Muscle of leg (tissue), 16 donors: ENCODE measurements at places on chromosomes 12 and 14. TPM values are rescaled to one million over a fixed set of nuclear protein-coding genes. Genes with fewer than 3 reads are reported as not detected.

GRCh38 chr12:120754792-120755191, 29.2 kb downstream of the ACADS start:
- no peak for DNase-seq

The OAS3 gene
- total RNA-seq, result 4.7 TPM

The DCP1B gene
- 8.3 TPM for total RNA-seq

GRCh38 chr14:58513272-58513671, 85.8 kb downstream of the KIAA0586 start:
- no peak for DNase-seq

GRCh38 chr14:102571043-102571442, 21.4 kb upstream of the RCOR1 start:
- no peak for DNase-seq

DNA sequence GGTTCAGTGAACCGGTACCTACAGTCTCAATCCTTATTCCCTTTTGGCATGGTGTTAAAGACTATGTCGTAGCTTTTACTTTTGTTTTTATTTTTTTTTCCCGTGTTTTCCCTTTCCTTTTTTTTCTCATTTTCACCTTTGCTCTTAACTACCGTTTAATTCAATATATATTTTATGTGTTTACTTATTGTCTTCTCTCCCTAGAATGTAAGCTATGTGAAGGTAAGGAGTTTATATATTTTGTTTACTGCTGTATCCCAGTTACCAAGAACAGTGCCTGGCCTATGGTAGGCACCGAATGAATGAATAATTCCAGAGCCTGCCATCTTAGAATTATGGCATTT, 261 bp upstream of the MLH3 start:
- no peak for DNase-seq

DNA sequence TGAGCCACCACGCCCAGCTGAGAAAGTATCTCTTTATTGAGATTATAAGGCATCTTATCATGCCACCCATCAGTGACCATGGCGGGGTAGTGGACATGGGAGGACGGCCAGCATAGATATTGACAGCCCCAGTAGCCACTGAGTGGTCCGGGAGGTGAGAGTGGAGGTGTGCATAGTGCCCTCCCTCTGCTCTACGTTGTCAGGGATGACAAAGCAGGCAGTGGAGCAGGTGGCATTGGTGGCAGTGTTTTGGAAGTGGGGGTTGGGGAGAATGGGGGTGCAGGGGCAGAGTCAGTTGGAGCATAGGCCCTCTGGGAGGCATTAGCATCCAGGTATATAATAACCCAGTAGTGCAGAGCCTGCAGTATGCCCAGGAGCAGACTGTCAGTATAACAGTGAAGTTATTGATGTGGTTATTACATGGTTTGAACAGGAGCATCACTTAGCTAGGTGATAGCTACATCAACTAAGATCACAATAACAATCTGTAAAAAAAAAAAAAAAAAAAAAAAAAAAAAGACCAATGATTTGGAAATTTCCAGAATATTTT, 41.1 kb downstream of the GNG2 start:
- no peak for DNase-seq

The KRT73 gene
- total RNA-seq, result 0.09 TPM

The RNF34 gene
- 33.7 TPM for total RNA-seq

GRCh38 chr14:49853158-49853477, 530 bp upstream of the NEMF start:
- no peak for DNase-seq

The SLC38A2 gene
- total RNA-seq, result 107 TPM

The PKP2 gene
- total RNA-seq, result 3.1 TPM

- no peak for DNase-seq
Observed at GRCh38 chr12:93442411-93443340, 929 bp upstream of the UBE2N start.

DNA sequence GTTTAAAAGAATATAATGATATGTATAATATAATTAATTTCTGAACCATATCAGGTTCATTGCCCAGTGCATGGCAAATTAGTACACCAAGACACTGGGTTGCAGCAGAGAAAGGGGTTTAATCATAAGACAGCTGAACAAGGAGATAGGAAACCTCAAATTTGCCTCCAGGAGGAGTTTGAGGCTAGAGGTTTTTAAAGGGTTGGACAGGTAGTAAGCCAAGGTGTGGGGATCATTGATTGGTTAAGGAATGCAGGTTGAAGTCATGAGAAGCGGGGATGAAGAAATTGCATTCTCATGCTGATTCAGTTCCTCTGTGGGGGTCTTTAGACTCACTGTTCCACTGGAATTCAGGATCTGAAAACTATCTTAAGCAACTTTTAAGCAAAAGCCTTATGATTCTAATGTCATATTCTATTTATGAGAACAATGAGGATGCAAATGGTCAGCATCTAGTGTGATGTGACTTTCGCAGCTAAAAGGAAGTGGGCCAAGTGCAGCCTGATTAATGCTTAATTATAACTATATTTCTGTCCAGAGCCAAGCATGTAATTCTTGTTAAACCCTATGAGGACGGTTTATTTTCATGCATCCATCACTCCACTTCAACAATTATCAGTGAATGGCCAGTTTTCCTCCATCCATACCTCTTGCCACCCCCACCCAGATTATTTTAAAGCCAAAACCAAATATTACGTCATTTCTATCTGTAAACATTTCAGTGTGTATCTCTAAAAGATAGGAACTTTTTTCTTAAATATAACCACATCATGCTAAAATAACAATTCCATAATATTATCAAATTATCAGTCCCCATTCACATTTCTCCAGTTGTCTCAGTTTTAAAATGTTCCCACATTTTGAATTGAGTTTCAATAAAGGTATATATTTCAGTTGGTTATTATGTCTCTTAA, 14.9 kb downstream of the RNF212B start:
- DNase-seq, result no peak

DNA sequence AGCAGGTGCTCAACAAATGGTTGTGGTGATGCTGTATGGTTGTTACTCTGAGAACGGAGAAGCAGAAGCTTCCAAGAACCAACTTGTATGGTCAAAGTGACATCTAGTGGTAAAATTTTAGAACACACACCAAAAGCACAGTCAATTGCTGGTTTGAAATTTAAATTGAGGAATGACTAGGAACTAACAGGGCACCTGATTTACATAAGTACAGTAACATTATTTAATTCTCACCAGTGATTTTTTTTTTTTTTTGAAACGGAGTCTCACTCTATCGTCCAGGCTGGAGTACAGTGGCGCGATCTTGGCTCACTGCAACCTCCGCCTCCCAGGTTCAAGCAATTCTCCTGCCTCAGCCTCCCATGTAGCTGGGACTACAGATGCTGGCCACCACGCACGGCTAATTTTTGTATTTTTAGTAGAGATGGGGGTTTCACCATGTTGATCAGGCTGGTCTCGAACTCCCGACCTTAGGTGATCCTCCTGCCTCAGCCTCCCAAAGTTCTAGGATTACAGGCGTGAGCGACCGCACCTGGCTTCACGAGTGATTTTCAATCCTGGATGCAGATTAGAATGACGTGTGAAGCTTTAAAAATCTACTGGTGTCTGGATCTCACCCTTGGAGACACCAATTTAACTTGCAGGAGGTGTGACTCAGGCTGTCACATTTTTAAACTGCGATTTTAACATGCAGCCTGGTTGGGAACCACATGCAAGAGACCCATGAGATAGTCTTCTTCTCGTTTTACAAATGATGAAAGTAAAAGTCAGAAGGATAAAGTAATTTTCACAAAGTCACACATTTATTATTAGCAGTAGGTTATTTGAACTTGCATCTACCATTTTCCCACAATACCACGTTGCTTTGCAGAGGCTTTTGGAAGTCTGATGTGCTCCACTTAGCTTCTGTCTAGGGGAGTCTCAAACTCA, 14.1 kb upstream of the NUMB start:
- DNase-seq, result peak; percentile 86

GRCh38 chr12:31342286-31342685, 16.3 kb upstream of the SINHCAF start:
- peak; percentile 58 for DNase-seq

DNA sequence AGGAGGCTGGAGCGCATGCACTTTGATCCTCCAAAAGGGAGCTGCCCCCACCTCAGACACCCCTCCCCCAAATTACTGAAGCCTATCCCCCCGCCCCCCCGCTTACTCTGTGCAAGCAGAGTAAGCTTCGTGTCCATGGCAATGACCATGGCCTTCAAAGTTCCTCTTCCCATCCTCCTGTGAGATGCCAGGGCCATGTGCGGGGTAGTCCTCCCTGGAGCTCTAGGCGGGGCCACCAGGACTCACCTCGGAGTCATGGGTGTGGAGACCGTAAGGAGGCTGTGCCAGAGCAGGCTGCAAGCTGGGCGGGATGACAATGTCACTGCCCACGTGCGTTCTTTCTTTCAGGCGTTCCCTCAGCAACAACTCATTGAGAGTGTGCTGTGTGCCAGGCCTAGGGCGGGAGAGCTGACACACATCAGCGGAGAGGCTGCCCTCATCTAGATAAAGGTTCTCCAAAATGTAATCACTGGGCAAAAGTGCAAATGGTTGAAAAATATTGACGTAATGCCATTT, 66.8 kb downstream of the C14orf132 start:
- DNase-seq, result no peak

DNA sequence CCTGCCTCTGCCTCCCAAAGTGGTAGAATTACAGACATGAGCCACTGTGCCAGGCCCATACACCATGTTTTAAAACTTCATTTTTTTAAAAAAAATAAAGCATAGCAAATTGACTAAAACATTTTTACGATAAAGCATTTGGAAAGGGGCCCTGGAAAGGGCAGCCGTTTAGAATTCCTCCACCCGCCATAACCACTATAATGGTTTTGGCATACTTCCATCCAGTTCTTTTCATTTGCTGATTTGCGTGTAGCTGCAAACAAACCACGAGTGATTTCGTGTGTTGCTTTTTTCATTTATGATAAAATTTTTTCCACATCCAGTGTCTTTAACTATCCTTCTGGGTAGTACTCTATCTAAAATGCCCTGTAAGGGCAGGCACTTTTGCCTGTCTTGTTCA, 91.8 kb upstream of the RIN3 start:
- no peak for DNase-seq

GRCh38 chr12:41940571-41940970, 204.1 kb downstream of the GXYLT1 start:
- no peak for DNase-seq

- DNase-seq, result no peak
Observed at GRCh38 chr14:63515240-63515639, 27.9 kb downstream of the PPP2R5E start.

- no peak for DNase-seq
Observed at GRCh38 chr12:130968611-130969010, 14.9 kb downstream of the ADGRD1 start.

The ADSS1 gene
- 42.3 TPM for total RNA-seq

DNA sequence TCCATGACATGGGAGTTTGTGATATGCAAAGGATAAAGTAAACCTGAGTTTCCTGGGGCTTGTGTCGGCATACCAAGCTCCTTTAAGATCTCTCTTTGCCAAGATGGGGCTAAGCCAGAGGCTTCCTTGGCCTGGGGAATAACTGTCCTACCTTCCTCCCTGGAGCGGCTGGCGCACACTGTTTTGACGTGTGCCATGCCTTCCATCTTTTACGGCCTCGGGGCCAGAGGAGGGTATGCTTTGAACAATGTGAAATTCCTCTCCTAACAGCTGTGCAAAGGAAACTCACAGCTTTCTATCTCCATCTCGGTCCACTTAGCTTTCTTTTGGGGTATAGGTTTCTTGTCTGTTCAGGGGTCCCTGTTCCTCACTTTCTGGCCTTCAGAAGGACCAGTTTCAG, 55.2 kb downstream of the NTF3 start:
- no peak for DNase-seq

The NRXN3 gene
- total RNA-seq, result 0.49 TPM

DNA sequence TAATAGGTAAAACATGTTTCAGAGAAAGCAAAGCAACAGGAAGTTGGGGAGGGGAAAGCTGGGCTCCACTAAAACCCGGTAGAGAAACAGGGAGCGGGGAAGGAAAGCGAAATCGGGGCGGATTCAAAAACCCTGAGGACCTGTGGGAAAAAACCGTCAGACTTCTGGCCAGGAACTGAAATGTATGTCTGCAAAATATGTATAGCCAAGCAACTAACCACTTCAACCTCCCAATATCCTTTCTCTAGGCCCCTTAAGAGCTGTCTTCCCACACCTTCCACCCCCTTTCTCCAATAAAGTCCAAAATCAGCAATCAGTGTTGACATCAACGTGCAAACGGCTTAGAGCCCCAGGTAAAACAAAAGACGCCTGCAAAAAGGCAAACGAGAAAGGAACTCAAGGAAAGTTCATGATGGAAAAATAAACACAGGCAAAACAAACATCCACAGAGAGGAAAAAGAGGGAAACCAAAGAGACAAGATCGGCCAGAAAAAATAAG, 32.8 kb downstream of the SIX1 start:
- DNase-seq, result peak; percentile 90
